Fibroblast of skin of left quadriceps (primary cell): ENCODE measurements at places on chromosomes 4 and X.

- no peak for DNase-seq
These were observed 87.3 kb downstream of the PRSS12 start for GRCh38 chr4:118265312-118266144.

DNA sequence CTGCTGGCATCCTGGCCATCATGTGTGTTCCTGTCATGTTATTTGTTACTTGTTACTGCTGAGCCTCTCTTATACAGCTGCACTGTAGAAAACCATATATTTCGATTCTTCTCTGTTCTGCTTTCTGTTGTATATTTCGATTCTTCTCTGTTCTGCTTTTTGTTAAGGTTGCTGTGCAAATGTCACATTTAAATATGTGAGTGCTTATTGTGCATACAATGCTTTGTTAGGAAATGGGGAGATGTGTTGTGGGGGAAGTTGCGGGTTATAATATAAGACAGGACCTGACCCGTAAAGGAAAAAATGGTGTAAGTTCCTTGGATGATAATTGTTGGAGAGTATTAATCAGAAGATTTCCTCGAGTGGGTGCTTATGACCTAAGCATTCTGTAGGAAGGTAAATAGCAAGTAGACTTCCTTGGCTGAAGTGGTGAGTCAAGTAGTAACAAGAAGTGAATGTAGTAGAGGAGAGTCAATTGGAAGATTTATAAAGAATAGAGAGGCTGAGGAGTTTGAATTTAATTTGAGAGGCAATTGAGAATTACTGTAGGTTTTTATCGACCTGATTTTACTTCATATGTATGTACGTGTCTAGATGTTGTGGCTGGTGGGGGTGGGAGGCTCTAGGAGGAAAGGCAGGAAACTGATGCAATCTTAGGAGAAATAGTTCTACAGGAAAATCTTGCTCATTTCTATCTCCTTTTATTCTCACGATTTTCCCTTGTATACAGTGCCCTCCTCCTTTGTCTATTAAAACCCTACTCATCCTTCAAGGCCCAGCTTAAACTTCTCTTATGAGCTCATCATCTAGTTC lies 8.5 kb downstream of the OGT start:
- peak; percentile 63 for DNase-seq

GRCh38 chr4:177596035-177596434 lies 153.8 kb upstream of the AGA start:
- DNase-seq: peak; percentile 36

DNA sequence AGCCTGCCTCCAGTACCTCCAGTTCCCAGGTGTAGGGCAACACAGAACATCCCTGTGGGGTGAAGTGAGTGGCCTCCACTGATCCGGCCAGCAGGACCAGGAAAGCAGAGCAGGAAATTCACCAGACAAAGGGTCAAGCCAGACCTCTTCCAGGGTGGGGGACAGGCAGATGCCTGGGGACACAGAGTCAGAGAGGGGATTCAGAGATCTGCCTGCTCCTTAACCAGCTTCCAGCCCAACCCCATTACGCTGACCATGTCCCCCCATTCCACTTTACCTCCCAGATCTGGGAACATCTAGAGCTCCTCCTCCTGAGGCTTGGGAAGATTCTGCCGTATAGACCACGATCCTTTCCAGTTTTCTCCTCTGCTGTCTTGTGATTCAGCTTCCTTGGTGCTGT lies 72.9 kb upstream of the MTM1 start:
- no peak for DNase-seq

- no peak for DNase-seq
These were observed 2.7 kb downstream of the CRMP1 start for GRCh38 chr4:5890063-5890727.

DNA sequence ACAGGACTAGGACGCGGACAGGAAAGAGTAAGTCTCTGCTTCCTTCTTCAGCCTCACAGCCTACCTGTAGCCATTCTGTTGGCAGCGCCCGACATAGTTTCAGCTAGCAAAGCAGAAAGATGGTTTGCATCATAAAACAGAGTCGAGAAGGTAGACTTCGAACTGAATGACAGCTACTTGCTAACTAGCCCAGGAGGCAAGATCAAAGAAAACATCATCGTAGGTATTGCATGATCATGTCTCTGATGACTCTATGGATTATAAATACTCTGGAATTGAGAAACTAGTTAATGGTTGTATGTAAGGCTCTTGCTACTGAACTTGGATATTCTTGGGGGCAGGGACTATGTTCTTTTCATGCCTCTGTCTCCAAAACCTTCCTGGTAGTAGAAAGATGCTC lies 333.1 kb upstream of the KLF3 start:
- no peak for DNase-seq

- no peak for DNase-seq
These were observed 23.3 kb downstream of the RNF150 start for GRCh38 chr4:141109983-141110382.

DNA sequence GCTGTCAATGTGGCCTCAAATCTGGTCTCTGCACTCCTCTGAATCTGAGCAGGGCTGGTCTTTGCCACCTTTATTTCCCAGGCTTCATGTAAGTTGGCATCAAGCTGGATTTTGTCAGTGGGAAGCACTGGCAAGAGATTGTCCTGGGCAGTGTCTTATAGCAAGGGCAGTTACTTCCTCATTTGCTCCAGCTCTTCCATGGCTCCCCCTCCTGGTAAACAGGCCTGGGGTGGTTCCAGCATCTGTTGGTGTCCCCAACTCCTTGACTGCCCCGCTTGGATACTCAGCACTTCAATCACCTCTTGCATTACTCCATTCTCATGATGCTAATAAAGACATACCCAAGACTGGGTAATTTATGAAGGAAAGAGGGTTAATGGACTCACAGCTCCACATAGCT lies 15.0 kb upstream of the REST start:
- no peak for DNase-seq

GRCh38 chr4:82780752-82781231 lies 17.8 kb downstream of the SCD5 start:
- DNase-seq: peak; percentile 48

- DNase-seq: no peak
These were observed 46.9 kb upstream of the MSANTD1 start for GRCh38 chr4:3201718-3202702.

- DNase-seq: no peak
These were observed 81.4 kb upstream of the ACSL1 start for GRCh38 chr4:184907216-184907615.

GRCh38 chrX:119273420-119274192 lies 37.5 kb downstream of the PGRMC1 start:
- DNase-seq: peak; percentile 14

DNA sequence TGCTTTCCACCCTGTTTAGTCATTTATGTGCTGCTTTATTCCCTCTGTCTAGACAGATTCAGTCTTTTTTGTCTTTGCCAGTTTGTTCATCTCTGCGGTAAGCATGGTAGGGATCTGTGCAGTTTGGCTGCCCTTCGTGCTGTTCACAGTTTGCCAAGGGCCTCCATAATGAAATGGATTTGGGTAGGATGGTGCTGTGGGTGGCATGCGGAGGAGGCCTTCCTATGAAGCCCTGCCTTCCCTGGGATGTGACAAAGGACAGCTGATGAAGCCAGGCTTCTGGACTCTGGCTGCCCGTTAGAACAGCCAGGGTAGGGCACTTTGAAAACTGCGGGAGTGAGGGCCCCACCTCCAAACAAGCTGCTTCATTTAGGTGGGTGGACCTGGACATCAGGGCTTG lies 47.4 kb downstream of the PTTG2 start:
- DNase-seq: no peak

GRCh38 chrX:107674480-107675364 lies 46.4 kb downstream of the PRPS1 start:
- DNase-seq: no peak

DNA sequence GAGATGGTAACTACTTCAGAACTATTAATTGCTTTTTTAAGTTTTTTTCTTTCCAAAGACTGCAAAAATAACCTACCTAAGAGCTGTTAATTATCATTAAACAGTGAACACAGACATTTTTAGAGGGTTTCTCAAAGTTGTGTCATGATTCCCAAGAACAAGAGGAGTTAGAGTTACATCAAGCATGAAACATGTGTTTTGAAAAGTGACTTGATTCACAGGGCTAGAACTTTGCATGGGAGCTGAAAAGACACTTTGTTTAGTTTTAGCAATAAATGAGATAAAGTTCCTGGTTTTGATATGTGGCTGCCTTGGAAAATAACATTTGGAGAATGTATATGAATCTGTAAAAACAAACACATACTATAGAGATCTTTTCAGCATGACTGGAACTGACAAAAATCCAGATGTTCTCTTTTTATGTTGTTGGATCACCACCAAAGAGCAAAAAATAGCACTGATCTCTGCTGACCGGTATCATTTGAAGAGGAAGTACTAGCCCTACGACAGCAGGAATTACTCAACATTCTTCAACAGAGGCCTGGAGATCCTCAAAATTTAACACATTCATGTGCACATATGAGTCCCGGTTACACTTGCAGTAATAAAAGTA lies 173.0 kb upstream of the PCDH18 start:
- peak; percentile 96 for DNase-seq
